ENCODE measurements at places on chromosomes 3 and 15. TPM values are rescaled to one million over a fixed set of nuclear protein-coding genes. Genes with fewer than 3 reads are reported as not detected.
A peak's percentile ranks its signal among the peaks of the same experiment; 100 is the strongest.

DNA sequence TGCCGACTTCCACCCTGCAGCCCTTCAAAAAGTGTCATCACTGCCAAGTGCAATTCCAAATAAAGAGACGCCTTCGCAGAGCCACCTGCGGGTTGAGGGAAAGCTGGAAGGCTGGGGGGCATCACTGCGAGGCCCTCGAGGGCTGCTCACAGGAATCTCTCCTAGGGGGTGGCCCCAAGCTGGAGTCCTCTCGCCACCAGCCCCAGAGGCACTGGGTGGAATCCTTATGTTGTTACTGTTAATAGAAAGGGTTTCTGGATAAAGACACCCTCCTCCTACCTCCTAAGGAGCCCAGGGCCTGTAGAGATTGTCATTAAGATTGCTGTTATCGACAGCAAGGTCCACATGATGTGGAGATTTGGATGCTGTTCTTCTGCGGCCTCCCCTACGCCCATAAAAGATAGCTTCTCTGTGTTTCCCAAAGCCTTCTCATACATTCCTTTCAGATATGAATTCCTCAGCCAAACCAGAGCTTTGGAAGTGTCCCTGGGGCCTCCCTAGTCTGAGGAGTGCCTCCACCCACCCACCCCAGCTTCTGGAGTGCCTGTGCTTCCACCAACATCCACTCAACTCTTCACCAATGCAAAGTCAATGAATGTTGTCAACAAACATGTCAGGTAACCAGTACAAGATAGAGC, 512.7 kb downstream of the SHQ1 start:
- DNase-seq, result no peak

DNA sequence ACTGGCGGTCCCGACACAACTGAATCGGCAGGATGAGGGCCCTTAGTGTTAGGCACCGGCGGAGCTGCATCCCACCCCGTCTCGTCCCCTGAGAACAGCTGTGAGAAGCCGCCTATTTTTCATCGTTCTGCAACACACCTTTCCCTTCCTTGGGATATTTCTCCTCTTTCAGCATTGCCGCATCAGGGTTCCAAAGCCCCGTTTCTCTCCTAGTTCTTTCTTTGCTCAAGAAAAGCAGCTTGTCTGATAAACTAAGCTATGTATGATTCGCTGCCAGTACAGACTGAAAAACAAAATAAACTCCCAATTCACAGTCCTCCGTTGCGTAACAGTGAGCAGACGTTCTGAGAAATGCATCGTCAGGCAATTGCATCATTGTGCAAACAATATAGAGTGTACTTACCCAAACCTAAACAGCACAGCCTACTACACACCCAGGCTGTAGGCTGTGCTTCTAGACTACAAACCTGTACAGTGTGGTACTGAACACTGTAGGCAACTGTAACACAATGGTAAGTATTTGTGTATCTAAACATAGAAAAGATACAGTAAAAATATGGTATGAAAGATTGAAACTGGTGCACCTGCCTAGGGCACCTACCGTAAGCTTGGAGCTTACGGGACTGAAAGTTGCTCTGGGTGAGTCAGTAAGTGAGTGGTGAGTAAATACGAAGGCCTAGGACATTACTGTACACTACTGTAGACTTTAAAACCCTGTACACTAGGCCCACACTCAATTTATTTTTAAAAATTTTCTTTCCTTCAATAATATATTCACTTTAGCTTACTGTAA, 8.9 kb upstream of the ADAMTS17 start:
- DNase-seq, result peak; percentile 73

DNA sequence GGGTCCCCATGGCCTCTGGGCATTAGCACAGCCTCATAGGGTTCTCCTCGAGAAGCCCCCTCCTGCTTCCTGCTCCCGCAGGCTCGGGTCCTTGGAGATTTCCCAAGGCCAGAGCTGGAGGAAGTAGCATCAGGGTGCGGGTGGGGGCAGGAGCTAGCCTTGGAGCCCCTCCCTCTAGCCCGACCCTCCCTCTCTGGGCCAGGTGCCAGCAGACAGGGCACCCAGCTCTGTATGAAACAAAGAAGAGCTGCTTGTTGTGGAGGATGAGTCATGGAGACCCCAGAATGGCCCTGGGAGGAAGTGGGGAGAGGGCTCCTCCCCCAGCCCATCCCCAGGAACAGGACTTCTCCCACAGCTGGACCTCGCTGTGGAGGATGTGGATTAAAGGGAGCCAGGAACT, 29.2 kb downstream of the EPHB3 start:
- DNase-seq, result no peak

GABRA5 gene
- total RNA-seq, result 0.59 TPM

TTC23 gene
- 13.6 TPM for total RNA-seq

GRCh38 chr3:13706451-13706850, 157.5 kb downstream of the FBLN2 start:
- DNase-seq, result no peak

DNA sequence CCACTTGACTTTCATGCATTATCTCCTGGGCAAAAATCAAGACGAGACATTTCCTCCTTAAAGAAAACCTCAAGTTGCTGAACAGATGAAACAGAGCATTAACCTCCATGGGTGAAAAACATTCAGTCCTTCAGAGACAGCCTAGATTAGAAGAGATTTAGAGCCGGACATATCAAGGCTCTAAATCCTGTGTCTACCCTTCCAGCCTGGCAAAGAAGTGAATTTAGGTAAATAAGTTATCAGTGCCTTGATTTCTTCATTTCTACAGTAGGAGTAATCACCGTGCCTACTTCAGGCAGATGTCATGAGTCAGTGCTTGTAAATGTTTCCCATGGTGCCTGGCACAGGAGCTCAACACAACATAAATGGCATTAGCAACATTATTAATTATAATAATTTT, 159.3 kb upstream of the PRICKLE2 start:
- no peak for DNase-seq

STRIT1 gene
- total RNA-seq, result not detected

DNA sequence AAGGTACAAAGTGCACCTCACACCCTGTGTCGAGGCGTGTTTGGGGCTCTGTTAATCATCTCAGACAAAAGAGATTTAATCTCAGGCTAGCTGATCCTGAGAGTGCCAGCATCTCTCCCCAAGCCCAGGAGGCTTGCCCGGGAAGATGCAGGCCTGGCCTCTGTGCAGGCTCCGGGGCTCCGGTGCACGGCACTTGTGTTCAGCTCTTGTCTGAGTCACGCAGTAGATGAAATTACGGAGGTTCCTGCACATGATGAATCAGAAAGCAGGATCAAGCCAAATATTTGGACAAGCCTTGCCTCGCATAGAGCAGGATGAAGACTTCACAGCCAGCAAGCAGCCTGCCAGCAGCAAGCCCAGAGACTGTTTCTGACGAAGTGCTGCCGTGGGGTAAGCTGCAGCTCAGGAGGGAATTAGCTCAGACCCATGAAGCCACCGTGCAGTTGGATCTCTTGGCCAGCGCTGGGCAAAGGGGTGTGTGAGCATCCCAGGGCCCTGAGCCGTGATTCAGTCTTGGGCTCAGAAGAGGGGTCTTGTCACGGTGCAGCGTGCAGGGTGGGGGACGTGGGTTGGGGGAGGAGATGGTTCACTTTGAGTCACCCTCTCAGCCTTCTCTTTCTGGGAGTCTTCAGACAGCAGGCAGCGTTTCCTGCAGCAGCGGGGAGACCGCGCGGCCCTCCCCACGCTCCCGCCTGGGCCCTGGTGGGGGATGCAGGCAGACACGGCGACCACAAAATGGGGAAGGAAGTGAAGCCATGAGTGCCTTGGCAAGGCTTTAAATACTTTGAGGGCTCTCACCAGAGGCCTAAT, 89.2 kb upstream of the MEF2A start:
- DNase-seq, result peak; percentile 86

- DNase-seq, result no peak
Observed at GRCh38 chr3:37115446-37115845, 58.9 kb downstream of the LRRFIP2 start.

DNA sequence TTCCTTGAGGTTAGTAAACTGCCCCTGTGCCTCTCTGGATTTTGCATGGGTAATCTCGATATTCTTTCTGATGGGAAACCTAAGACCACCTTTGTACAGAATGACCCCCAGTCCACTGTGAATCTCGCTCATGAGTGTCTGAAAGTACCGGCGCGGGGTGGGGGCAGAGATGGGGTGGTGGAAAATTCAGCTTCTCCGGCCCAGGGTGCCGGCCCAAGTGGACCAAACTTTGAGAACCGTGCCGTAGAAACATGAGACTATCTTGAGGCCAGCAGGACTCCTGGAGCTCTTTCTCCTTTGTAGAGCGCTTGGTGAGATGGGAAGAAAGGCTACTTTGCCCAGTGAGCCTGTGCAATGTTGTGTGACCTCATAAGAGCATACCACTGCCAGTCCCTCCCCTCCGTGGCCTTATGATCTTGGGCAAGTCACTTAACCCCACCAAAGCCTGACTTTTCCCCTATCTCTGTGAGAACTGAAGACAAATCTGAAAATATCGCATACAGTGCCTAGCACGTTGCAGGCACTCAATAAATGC, 40.4 kb upstream of the VEPH1 start:
- no peak for DNase-seq

DNA sequence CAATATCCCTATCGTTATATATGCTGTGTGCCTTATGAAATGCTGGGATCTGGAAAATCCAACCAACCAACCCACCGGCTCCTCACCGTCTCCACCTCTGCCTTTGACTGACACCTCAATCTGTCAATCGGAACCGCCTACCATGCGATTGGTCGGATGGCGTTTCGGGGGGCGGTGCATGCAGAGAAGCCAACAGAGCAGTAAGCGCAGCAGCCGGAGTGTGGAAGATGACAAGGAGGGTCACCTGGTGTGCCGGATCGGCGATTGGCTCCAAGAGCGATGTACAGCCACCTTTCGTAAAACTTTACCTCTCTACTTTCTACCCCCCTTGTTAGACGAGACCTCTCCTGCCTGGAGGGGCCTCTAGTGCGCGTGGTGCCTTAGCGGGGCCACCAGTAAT, 6.3 kb downstream of the CLK3 start:
- no peak for DNase-seq

- DNase-seq, result peak; percentile 81
Observed at GRCh38 chr3:185976977-185977678, 39.3 kb upstream of the TRA2B start.

CADM2 gene
- 9.5 TPM for total RNA-seq

DNA sequence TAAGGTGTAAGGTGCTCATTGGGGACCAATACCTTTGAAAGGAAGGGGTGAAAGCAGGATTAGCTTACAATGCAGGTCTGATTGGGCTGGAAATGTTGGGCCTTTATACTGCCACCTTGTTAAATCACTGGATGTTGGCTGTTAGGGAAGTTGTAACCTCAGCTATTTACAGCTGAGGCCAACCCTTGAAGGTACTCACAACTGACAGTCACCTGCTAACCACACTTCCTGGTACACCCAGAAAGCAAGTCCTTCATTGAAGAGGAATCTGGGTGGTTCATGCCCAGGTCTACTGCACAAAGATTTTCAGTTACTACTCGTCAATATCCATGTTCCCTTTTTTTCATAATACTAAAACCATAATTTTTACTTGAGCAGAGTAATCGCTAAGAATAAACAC, 65.4 kb upstream of the CLDN18 start:
- DNase-seq, result no peak

- DNase-seq, result no peak
Observed at GRCh38 chr15:81419332-81419943, 45.4 kb upstream of the TMC3 start.

MRAS gene
- total RNA-seq, result 288 TPM

DNA sequence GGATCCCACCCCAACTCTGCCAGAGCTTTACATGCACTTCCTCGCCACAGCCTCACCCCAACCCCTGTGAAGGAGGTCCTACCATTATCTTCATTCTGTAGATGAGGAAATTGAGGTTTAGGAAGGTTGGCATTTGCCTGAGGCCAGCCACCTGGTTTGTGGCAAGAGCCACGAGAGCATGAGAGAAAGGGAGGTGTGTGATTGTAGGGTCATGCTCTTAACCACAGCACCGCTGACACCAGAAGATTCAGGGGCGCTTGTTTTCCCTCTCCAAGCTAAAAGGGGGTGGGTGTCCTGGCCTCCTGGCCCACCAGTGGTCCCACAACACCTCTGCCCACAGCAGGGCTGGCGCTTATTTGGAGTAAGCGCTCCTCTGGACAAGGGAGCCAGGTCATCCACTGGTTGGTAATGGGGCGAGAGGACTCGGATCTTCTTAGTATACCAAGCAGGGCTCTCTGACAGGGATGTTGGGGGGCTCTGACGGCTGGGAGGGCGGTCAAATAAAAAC, 691 bp downstream of the RHCG start:
- DNase-seq, result no peak

GRCh38 chr3:71858503-71859122, 73.7 kb upstream of the PROK2 start:
- DNase-seq, result no peak

CLPX gene
- total RNA-seq, result 28.8 TPM

GRCh38 chr3:193998628-193999195, 137.2 kb upstream of the HES1 start:
- no peak for DNase-seq

Measured in right atrium auricular region (tissue), 2 donors.